Aorta (tissue), 5 donors: ENCODE measurements at places on chromosomes 13 and 19. TPM values are rescaled to one million over a fixed set of nuclear protein-coding genes. Genes with fewer than 3 reads are reported as not detected.

PLIN3 gene
- total RNA-seq, result 68.4 TPM

GJB6 gene
- total RNA-seq, result not detected

- H3K4me1 ChIP-seq, result no peaks in the 10 kb centered on the region
- H3K27me3 ChIP-seq, result no peaks in the 10 kb centered on the region
- DNase-seq, result no peak
- H3K4me3 ChIP-seq, result peak overlapping the region; percentile 50
Measured at GRCh38 chr19:36113894-36114720, 568 bp downstream of the POLR2I start.

- H3K27ac ChIP-seq, result peak overlapping the region; percentile 12
- H3K27me3 ChIP-seq, result no peaks in the 10 kb centered on the region
Measured at GRCh38 chr13:33544308-33544707, 258.8 kb upstream of the STARD13 start.

DNA sequence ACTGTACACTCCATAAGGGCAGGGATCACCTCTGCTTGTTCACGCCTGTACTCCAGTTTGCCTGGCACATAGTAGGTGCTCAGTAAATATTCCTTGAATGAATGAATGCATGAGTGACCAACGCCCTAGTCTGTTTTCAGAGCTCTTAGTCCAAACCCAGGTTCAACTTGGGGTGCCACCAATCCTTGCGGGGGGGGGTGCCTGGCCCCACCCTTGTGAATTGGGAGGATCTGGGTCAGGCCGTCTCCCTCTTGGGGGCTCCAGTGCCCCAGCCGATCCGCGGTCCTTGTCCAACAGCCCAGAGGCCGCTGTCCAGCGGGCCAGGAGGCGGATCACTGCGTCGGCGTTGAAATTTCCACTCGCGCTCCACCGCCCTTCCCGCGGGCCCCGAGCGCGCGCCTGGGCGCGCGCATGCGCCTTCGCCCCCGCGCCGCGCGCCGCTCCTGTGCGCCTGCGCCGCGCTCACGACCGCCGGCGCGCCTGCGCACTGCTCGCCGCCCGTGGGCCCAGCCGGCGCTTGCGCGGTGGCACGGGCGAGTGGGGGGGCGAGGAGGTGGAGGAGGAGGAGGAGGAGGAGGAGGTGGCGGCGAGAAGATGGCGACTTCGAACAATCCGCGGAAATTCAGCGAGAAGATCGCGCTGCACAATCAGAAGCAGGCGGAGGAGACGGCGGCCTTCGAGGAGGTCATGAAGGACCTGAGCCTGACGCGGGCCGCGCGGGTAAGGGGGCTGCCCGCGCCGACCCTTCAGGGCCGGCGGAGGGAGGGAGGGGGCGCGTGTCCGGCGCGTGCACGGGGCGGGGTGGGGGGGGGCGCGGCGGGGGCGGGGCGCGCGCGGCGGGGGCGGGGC, at the start of gene CRTC1:
TSS of gene CRTC1 (plus strand) at position 572 of the 849 bp plus-strand sequence. CDS start at position 595, 23 bp downstream.
- H3K4me1 ChIP-seq, result no peaks in the 10 kb centered on the region
- peak; percentile 93 for DNase-seq
- peak within 1 kb of the TSS; percentile 43 for H3K4me3 ChIP-seq
- H3K27ac ChIP-seq, result no peak within 1 kb of the TSS

GRCh38 chr19:50490991-50491472, 14.4 kb upstream of the GARIN5A start:
- no peak overlapping the region for H3K4me3 ChIP-seq
- DNase-seq, result peak; percentile 58
- H3K27me3 ChIP-seq, result no peaks in the 10 kb centered on the region
- no peaks in the 10 kb centered on the region for H3K4me1 ChIP-seq

DNA sequence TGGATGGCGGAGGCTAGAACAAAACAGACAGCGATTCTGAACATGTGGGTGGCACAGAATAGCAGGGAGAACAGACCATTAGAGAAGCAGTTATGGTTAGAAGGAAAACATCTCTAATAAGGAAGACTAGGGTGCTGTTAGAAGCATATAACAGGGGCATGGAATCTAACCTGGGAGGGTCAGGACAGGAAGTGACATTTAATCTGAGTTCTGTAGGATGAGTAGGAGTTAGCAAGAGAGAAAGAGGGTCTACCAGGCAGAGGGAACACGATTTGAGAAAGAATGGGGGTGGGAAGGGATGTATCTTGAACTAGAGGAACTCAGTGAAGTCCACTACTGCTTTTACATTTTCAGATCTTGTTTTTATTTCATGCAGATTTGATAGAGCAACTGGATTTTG, 48.6 kb downstream of the B3GLCT start:
- no peak overlapping the region for H3K27ac ChIP-seq
- H3K4me3 ChIP-seq, result no peak overlapping the region
- DNase-seq, result no peak

DNA sequence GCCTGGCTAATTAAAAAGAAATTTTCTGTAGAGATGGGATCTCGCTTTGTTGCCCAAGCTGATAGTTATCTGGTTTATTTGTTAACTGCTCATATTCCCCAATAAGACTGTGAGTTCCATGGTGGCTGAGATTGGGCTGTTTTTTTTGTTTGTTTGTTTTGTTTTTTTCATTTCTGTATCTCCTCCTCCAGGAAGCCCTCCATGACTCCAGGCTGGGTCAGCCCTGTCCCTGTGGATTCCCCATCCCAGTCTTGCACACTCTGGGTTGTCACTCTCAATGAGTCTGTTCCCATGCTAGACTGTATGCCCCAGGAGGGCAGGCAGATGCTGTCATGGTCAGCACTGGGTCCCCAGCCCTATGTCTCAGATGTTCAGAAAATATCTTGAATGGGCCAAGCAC, 2.9 kb downstream of the EML2 start:
- no peaks in the 10 kb centered on the region for H3K36me3 ChIP-seq
- no peaks in the 10 kb centered on the region for H3K27me3 ChIP-seq
- no peaks in the 10 kb centered on the region for H3K4me1 ChIP-seq
- no peak overlapping the region for H3K4me3 ChIP-seq
- no peak overlapping the region for H3K27ac ChIP-seq

- H3K4me3 ChIP-seq, result no peak overlapping the region
- no peak overlapping the region for H3K27ac ChIP-seq
- no peaks in the 10 kb centered on the region for H3K4me1 ChIP-seq
- no peaks in the 10 kb centered on the region for H3K27me3 ChIP-seq
- no peak for DNase-seq
Measured at GRCh38 chr13:112592647-112593046, 4.7 kb upstream of the TUBGCP3 start.

DNA sequence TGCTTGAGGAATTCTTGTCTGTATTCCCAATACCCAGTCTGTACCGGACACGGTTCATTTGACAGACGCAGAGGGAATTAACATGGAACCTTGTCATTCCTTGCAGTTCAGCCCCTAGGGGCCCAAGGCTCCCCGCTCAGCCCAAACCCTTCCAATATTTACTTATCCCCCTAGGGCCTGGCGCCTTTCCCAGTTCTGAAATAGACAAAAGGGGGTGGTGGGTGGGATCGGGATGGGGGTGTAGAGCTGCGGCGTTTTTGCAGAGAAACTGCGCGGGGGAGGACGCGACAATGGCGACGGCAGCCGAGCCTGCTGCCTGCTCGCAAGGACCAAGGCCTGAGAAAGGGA, 583 bp downstream of the AKAP8L start:
- peak overlapping the region; percentile 62 for H3K27ac ChIP-seq
- H3K4me1 ChIP-seq, result peaks cover 3% of the 10 kb centered on the region
- H3K36me3 ChIP-seq, result no peaks in the 10 kb centered on the region
- no peaks in the 10 kb centered on the region for H3K27me3 ChIP-seq
